Endothelial cell of umbilical vein (primary cell): ENCODE measurements at places on chromosomes 1 and 21.

- DNase-seq: no peak
Observed at GRCh38 chr21:42012344-42012743, 2.2 kb upstream of the ZBTB21 start.

DNA sequence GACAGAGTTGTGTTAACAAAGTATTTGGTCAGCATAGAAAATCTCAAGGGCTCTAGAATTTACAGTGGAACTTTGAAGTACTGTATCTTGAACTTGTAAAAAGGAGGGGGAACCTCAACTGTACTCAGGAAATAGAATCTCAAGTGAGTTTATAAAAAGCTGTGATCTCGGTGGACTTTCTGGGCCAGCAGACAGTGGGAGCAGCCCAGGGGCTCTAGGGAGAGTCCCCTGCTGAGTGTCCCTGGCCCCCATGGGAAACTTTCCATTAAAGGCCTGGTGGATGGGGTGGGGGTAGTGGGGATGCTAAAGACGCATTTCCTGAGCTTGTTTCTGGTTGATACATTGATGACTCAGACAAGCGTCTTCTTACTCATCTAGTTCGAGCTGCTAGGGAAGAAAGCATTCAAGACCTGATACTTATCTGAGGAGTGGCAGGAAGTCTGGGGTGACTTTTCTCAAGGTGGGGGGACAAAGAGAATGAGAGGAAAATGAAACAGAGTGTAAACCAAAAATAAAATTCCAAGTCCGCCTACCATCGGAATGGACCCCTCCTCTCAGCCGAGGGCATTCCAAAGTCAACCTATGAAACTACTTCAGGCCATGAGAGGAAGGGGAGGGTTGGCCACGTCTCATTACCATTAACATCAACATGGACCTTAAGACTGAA lies 65.5 kb downstream of the NID1 start:
- DNase-seq: peak; percentile 95

GRCh38 chr21:35138665-35139381 lies 89.7 kb upstream of the RUNX1 start:
- DNase-seq: no peak

- no peak for DNase-seq
Observed at GRCh38 chr21:38803075-38803660, 2.6 kb upstream of the ETS2 start.

GRCh38 chr1:190935925-190936324 lies 458.3 kb upstream of the BRINP3 start:
- no peak for DNase-seq

GRCh38 chr1:44312399-44313196 lies 42.5 kb downstream of the ERI3 start:
- no peak for DNase-seq

DNA sequence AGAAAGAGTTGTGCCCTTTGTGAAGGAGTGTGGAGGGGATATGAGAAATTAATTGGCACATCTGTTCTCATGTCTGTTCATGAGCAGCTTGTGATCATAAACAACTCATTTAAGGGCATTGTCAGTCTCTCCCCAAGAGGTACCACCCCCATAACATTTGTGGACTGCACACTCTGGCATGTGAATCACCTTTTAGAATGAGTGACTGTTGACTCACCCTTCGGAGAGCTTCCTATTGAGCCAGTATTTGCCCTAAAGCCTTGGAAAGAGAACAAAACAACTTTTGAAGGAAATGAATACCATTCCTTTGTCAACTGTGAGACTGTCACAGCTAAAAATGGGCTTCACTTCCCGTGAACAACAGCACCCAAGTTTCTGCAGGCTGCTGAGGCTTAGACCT lies 27.5 kb upstream of the MYSM1 start:
- DNase-seq: peak; percentile 97

- DNase-seq: no peak
Observed at GRCh38 chr1:7454052-7454815, 316.9 kb upstream of the VAMP3 start.

GRCh38 chr1:183687546-183688304 lies 34.6 kb upstream of the APOBEC4 start:
- DNase-seq: no peak

DNA sequence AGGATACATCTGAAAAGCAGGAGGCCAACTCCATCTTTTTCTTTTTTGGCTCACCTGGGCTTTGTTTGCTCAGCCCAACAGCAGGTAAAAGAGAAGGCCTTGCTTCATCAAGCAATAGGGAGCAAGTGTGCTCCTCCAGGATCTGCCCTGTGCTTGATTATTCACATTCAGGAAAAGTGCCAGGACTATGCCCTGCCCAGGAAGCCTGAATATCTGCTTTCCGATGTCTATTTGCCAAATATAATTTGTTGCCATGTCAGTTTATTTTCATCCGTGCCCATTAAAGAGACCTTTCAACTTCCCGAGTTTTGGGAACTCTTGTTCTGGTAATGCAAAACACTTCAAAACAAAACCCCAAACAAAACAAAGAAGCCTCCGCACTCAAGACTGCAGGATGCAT lies 185.3 kb downstream of the CDC7 start:
- peak; percentile 74 for DNase-seq

- no peak for DNase-seq
Observed at GRCh38 chr1:7587108-7587772, 183.9 kb upstream of the VAMP3 start.

- no peak for DNase-seq
Observed at GRCh38 chr21:42970946-42971653, 3.3 kb upstream of the PKNOX1 start.

DNA sequence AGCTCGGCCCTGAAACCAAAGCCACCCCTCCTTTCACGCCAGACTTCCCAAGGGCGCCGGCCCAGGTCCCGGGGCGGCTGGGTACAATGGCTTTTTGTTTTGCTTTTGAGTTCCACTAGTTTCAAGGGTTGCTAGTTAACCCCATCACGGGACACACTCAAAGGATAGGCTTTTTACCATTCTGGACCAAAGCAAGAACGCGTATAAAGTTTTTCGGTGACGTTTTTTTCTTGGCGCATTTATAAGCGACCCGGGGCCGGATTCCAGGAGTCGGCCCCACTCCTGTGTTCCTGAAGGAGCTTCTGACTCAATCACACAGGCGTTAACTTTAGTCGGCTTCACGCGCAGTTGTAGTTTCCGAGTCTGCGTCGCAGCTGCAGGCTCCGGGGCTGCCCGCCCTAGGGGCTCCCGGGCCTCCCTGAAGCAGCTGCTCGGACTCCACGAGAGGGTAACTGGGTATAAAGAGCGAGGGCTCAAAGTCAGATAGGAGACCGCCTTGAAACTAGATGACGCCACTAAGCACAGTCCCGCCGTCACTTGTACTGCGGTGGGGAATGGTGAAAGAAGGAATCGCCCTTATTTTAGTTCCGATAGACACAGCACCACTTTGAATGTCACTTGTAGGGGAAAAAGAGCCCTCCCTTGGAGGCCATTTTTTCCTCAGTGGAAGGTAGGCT lies 707 bp upstream of the KLHL21 start:
- peak; percentile 75 for DNase-seq

GRCh38 chr1:9453375-9453774 lies 85.9 kb upstream of the SLC25A33 start:
- no peak for DNase-seq

DNA sequence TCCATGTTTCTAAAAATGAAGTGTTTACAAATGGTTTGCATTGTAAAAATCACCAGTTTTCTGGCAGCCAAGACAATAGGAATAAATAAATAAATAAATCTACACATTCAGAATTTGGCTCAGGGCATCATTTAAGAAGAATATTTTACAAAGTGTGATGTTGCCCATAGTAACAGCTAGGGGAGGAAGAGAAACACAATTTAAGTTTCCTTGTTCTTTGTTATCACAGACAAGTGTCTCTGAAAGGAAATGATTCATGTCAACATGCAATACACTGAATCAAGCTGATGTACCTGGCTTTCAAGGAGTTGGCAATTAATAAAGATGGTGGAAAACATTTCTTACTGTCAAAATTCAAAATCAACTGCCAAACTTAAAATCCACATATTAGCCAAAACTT lies 74.7 kb downstream of the LHX8 start:
- DNase-seq: peak; percentile 77

- DNase-seq: peak; percentile 72
Observed at GRCh38 chr1:162187687-162188276, 118.3 kb downstream of the NOS1AP start.

GRCh38 chr1:89888480-89889322 lies 67.9 kb downstream of the LRRC8D start:
- DNase-seq: no peak

DNA sequence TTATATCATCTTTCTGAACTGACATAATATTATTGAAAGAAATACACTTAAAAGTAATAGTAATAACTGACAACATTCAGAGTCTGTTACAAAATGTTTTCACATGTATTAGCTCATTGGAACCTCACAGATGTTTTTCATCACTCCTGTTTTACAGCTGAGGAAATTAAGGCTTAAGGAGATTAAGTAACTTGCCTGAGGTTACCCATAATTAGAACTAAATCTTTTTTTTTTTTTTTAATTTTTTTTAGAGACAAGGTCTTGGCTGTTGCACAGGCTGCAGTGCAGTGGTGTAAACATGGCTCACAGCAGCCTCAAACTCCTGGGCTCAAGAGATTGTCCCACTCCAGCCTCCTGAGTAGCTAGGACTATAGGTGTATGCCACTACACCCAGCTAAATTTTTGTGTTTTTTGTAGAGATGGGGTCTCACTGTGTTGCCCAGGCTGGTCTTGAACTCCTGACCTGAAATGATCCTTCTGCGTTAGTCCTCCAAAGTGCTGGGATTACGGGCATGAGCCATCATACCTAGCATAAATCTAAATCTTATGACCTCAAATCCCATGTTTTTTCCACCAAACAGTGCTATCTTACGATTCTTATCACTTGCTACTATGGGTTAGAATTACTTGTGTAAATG lies 64.7 kb upstream of the MACF1 start:
- no peak for DNase-seq

DNA sequence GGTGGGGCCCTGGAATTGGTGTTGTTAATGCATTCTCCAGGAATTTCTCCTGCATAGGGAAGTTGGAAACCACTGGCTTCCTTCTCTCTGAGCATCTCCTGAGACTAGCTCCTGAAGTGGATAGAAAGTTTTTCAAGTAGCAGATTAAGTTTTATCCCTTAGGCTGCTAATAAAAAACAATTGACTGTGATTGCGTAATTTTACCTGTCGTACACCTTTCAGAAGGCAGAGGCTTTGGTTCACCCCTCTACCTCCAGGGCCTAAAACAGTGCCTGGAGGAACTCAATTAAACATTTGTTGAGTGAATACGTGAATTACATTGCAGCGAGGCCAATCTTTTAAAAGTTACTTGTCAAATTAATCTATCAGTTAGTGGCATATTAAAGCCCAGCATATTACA lies 3.4 kb downstream of the ITSN1 start:
- no peak for DNase-seq

DNA sequence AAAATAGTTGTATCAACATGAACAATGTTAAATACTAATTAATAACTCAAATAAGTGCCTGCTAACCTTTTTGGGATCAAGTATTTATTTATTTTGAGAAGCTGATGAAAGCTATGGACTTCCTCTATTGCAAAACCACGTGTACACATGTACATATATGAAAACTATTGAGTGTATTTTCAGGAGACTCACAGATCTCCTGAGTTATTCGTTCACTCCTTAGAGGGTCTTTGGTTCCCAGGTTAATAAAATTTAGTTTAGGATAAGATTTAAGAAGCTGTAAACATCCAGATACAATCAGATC lies 130.5 kb downstream of the DISC1 start:
- no peak for DNase-seq

- peak; percentile 93 for DNase-seq
Observed at GRCh38 chr21:35232545-35233176, 183.6 kb upstream of the RUNX1 start.

DNA sequence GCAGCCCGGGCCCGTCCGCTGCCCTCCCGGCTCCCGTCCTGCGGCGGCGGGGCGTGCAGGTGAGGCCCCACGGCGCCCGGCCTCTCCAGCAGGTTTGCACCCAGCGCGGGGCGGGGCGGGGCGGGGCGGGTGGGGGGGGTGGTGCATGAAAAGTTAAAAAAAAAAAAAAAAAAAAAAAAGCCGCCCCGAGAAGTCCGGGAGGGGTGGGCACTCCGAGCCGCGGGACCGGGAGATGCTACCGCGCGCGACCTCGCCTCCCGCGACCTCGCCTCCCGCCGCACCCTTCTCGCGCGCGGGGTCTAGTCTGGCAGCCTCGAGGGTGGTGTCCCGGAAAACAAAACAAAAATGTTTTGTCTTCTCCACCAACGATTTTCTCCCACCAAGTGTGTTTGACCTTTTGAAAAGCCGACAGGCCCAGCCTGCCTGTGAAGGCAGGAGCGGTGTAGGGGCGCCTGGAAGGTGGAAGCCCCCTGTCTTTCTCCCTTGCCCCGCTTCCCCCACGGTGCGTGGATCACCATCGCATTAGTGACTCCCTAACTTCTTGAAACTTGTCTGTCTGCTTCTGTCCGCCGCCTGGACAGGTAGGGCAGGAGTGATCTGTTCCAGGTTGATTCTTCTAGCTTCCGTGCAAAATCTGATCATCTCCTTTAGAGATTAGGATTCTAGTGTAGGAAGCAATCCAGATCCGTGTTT lies 569 bp downstream of the RCAN3 start:
- DNase-seq: no peak

DNA sequence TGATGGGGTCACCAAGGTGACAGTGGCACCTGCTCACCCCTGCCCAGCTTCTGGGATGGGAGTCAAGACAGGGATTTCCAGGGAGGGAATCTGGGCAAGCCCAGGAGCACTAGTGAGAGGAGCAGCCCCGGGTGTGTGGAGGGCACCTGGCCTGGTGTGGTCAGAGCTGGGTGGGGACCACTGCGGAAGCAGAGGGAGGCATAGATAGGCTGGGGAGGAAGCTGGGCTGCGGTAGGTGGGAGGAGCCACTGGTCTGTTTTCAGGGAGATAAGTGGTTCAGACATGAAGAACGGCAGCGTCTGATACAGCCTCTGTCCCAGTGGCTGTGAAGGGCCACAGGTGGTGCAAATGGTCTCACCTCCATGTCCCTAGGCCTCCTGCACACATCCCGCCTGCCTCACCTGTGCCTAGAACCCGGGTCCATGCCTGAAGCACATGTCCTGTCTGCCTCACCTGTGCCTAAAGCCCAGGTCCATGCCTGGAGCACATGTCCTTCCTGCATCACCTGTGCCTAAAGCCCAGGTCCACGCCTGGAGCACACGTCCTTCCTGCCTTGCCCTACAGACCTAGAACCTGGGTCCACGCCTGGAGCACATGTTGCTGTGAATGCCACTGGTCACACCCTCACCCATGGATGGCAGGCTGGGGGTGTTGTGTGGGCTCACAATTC lies 325.9 kb upstream of the AJAP1 start:
- DNase-seq: no peak

GRCh38 chr1:197468543-197469175 lies 200.6 kb downstream of the CRB1 start:
- DNase-seq: no peak

DNA sequence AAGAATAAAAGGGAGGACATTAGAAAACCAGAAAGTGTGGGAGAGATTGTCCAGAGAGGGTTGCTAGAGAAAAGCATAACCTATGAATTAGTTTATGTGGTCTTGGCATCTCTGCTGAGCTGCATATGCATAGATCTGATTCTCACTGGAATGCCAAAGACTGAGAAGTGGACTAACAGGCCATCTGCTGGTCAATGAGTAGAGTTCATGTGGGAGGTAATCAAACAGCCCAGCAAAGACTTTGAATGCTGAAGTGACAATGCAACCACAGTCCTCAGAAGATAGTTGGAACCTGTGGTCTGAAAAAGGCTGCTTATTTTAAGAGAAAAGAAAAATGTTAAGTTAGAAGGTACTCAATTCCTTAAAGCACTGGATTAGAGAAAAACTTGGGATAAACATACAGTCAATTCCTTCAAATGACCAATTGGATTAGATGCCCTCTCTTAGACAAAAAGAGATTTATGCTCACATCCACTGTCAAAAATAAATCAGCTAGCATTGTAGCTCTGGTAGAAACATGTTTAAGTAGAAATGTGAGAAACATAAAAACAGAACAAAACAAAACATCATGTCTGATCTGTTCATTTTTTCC lies 382.8 kb downstream of the AMY1C start:
- no peak for DNase-seq
